ENCODE measurements at places on chromosomes 1 and 21. TPM values are rescaled to one million over a fixed set of nuclear protein-coding genes. Genes with fewer than 3 reads are reported as not detected.
A peak's percentile ranks its signal among the peaks of the same experiment; 100 is the strongest.

The KRTAP12-2 gene
- not detected for polyA plus RNA-seq

The S100A14 gene
- 0.09 TPM for polyA plus RNA-seq

The SLC16A4 gene
- polyA plus RNA-seq, result 98.8 TPM

The ZNF683 gene
- polyA plus RNA-seq, result not detected

The CCDC27 gene
- not detected for polyA plus RNA-seq

- no peak for DNase-seq
Measured at GRCh38 chr1:156505679-156506298, 5.2 kb upstream of the MEF2D start.

DNA sequence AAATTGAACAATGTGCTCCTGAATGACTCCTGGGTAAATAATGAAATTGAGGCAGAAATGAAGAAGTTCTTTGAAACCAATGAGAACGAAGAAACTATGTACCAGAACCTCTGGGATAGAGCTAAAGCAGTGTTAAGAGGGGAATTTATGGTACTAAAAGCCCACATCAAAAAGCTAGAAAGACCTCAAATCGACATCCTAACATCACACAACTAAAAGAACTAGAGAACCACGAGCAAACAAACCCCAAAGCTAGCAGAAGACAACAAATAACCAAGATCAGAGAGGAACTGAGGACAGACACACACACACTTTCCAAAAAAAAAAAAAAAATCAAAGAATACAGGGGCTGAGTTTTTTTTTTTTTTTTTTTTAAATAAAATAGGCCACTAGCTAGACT lies 564.2 kb downstream of the SMYD3 start:
- no peak for DNase-seq

GRCh38 chr1:3013371-3014049 lies 7.8 kb upstream of the ACTRT2 start:
- no peak for DNase-seq

DNA sequence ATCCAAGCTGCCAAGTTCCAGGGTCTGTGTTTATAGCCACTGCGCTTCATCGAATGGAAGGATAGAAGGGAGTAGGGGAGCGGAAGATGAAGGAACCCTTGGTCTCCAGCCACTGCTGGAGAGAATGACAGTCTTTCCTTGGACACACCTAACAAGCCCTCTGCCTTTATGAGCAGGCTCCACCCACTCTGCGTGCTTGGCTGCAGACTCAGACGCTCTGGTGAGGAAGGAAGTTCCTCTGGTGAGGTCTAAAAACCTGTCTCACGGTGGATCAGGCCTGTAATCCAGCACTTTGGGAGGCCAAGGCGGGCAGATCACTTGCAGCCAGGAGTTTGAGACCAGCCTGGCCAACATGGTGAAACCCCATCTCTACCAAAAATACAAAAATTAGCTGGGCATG lies 55.4 kb downstream of the MATN1 start:
- DNase-seq, result no peak

- DNase-seq, result peak; percentile 33
Measured at GRCh38 chr1:18883636-18884418, 18.5 kb downstream of the ALDH4A1 start.

- no peak for DNase-seq
Measured at GRCh38 chr1:60896701-60897363, 185.5 kb upstream of the NFIA start.

- DNase-seq, result no peak
Measured at GRCh38 chr1:201006450-201006849, 17.1 kb downstream of the KIF21B start.

DNA sequence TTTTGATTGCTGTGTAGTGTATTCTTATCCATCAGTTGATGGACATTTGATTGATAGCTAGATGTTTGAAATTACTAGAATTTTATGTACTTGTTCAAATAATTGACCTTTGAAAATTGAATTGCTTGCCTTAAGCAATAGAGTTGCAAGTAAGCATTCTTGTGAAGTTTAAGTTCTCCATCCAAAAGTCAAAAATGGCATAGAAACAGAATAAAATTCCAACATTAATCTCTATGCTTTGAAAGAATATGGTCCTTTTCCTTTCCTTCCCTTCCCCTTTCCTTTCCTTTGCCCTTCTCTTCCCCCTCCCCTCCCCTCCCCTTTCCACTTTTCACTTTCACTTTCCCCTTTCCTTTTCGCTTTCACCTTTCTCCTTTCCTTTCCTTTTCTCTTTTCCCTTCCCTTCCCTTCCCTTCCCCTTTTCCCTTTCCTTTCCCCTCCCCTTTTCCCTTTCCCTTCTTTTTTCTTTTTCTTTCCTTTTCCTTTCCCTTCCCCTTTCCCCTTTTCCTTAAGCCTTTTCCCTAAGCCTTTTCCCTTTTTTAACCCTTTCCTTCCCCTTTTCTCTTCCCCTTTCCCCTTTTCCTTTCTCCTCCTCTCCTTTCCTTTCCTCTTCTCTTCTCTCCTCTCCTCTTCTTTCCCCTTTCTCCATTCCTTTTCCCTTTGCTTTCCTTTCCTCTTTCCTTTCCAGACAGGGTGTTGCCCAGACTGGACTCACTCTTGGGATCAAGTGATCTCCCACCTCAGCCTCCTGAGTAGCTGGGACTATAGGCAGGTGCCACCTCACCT lies 67.4 kb downstream of the SASS6 start:
- no peak for DNase-seq

All from AG04450 (cell line).